ENCODE measurements at places on chromosomes 4 and X.
A peak's percentile ranks its signal among the peaks of the same experiment; 100 is the strongest.

DNA sequence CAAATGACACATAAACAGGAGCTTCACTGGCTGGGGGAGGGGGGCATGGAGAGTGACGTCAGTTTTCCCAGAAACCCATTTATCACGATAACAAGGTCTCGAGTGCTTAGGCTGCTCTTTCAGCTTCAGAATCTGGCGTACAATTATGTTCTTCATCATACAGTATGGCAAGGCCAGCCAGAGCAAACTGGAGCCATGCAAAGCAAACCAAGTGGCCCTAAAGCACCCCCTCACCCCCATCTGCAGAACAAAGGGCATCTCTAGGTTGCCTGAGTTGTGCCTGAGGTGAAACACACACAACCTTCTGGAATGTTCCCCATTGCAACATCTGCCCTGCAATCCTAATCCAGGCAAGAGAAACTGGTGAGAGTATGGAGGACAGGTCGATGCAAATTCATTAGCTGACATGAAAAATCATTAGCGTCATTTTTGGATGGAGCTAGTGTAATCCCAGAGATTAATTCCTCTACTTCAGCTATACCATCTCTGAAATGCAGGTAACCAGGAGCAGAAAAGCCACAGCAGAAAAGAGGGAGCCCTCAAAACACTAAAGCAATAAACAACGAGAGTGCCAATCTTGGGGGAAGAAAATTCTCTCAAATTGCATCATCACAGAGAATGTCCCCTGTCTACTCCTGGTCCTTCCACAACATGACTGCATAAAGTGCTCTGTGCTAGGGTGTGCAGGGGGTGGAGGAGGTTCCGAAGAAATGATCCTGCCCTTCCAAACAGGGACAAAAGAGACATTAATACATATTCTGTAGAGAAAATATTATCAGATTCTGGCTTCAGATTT, 1.8 kb downstream of the SEPTIN6 start:
- peak; percentile 64 for DNase-seq

- no peak for DNase-seq
These were observed 115.6 kb upstream of the SCML1 start for GRCh38 chrX:17621566-17622270.

DNA sequence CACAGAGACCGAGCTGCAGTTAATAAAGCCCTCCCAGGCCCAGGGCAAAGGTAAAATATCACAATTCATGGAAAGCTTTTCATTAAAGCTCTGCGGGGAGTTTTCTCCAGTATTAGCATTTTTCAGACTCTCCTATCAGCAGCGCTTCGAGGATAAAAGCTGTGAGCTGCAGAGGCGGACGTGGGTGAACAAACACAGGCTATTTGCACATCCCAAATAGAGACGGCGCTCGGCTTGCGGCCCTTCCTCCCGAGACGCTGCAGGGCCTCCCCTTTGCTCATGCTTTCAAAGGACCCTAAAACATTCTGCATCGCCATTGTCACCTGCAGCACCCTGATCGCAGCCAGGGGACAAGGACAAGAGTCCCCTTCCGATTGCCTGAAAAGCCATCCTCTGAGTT, 97.3 kb downstream of the SORCS2 start:
- no peak for DNase-seq

DNA sequence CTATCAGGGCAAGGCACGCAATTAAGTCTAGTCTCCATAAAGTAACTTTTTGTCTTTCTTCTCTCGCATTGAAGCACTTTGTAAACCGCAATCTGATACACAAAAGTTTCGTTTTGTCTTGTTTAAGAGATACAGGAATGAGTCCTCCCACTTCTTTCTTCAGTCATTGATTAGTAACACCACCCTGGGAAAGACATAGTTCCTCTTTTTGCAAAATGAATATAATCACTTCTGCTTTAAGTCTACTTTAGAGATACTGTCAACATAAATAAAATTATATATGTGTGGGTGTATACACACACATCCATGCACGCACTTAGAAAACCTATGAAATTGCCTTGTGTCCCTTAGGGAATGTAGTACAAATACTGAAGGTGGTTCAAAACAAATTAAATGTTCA, 11.7 kb downstream of the COQ2 start:
- no peak for DNase-seq

DNA sequence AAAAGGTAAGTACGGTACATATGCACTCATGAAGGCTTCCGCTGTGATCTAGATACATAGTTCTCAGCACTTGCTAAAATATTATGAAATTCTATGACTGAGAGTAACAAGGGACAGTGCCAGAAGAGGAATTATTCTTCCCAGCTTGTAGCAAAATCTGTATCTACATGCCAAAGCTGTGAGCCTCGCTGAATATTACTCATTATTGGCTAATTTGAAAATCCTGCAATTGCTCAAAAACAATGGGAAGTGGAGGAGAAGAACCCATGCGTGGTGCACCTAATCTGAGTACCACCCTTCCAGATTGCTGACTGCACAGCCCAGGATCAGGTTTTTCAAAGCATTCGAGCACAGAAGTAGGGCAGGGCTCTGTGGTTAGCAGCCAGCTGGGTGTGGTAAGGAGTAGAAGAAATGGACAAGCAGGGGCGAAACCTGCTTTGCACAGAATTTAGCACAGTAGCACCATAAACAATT, 17.4 kb upstream of the PDCL2 start:
- DNase-seq, result peak; percentile 19

DNA sequence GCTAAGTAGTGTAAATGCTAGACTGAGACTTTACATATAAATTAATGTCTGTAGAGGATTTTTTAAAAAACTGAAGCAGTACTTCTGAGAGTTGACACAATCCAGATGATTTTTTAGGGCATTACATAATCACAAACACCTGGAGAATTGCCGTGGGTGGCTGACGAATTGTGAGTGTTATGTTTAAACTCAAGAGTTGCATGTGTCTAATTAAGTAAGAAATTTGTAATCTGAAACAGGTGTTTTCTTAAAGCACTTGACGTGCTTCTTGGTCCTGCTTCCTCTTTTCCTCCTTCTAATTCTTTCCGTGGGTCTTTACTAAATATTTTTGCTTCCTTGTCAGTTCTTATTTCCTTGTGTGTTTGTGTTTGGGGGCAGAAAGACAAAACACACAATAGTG, 27.8 kb downstream of the PIR start:
- DNase-seq, result no peak

GRCh38 chrX:22389556-22390179, 117.0 kb downstream of the CBLL2 start:
- peak; percentile 89 for DNase-seq

- DNase-seq, result peak; percentile 64
These were observed 984.9 kb upstream of the INTU start for GRCh38 chr4:126647756-126648397.

DNA sequence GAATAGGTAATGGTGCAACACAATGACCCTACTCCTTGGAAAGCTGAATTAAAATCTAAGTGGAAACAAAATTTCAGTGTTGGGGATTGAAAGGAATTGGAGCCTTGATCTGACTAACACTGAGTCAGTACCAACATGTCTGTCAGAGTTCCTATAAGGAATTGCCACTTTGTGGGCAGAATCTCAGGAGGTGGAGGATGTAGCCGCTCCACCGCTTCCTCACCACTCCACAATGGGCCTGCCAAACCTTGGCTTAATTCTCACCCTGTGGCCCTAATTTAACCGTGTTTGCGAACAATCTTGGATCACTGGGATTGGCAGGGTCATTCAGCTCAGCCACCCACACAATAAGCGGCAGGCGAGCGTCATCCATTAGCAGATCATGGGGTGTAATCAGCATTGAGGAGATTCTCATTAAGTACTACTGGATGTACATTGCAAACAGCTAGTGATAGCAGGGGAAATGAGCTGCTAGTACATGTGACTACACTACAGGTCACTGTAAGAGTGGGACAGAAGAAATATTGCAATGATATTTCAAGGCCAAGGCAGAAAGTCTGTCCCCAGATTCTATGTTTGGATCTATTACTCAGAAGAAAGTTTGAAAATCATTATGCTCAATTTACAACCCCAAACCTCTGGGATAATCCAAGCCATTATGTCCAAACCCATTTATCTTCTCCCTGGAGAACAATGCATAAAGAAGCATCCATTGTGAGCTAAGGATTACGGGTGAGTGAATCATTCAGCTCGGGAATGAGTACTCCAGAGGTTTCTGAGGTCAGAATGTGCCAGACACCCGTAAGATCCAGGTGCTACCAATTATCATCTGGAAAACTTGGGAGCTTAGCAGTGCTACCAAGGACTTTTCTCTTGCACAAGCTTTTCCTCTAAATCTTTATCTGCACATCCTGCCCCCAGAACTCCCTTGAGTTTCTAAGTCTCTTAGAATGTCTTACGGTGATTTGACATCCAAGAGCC, 5.8 kb downstream of the SRPX start:
- peak; percentile 75 for DNase-seq

DNA sequence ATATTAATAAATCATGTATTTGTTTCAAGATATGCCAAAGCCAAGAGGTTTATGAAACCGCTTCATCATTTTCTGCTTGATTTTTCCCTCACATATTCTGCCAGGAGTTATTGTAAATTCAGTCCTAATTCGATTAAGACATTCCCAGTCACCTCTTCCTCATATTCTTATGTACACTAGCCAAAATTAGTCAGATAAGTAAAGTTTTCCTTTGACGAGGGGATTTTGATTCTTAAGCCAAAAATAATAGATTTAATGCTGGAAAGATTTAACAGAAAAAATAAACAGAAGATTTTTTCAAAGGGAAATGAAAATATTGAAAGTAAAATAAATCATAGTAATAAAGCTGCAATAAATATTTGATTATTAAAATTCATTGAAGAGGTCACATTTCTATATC, 51.0 kb upstream of the VEGFC start:
- DNase-seq, result no peak

DNA sequence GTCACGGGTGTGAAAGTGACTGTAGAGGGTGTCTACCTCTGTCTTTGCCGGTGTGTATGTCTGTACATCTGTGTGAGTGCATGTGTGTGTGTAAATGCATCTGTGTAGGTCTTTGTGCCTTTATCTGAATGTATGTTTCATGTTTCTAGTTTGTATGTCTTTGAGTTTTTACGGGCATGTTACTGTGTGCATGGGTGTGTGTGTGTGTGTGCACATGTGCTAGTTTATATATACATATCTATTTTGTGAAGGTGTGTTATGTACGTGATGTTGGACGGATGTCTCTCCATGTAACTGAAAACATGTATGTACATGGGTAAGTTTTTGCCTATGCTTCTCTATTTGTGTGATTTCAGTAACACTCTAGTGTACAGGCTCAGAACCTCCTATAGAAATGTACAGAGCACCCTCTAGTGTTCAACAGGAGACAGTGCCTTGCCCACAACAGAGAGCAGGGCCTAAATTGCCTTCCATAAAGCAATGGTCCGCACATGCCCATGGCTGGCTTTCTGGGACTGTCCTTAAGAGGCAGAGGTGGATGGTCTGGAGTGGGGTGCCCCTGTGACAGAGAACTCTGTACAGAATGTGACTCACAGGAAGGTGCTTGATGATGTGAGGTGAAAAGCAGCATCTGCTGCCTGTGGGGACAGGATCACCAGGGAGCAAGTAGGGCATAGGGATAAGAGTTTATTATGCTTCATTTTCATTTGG, 343.5 kb downstream of the RAPGEF2 start:
- peak; percentile 80 for DNase-seq

GRCh38 chrX:122500556-122500955, 683.5 kb upstream of the GRIA3 start:
- DNase-seq, result no peak

Data from fibroblast of skin of scalp (primary cell).